Heart right ventricle (tissue), 16 donors: ENCODE measurements at places on chromosomes 7 and 10.

DNA sequence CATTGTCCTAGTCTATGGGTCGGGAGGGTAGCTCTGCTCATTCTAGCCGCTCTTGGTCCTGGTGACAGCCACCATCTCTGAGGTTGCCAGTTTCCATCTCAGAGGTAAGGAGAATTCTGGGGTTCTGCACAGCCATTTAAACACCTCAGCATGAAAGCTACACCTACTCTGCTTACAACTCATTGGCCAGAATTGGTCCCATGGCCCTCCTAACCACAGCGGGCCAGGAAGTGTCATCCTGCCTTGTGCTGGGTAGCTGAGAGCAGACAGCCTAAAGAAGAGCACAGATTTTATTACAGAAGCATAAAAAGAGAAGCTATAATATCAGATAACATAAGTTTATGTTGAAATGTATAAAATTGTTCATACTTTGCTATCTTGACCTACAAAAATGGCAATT is 152.7 kb downstream of the HECW1 start:
- DNase-seq: no peak

DNA sequence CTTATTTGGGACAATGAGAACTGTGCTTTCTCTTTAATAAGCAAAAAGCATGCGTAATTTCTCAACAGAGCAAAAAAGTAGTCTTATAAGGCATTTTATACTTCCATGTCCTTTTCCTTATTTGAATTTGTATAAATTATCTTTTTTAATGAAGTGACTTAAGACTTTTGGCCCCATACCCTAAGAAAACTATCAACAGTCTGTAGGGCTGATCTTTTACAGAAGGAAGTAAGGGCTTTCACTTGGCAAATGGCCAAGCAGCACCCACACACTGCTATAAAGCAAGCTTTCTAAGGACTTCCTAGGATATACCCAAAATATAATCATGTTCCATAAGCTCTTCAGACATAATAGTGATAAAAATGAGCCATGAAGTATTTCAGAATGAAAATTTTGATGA is 3.4 kb downstream of the CRPPA start:
- DNase-seq: no peak

GRCh38 chr10:22656036-22656435 is 58.3 kb downstream of the PIP4K2A start:
- DNase-seq: no peak

DNA sequence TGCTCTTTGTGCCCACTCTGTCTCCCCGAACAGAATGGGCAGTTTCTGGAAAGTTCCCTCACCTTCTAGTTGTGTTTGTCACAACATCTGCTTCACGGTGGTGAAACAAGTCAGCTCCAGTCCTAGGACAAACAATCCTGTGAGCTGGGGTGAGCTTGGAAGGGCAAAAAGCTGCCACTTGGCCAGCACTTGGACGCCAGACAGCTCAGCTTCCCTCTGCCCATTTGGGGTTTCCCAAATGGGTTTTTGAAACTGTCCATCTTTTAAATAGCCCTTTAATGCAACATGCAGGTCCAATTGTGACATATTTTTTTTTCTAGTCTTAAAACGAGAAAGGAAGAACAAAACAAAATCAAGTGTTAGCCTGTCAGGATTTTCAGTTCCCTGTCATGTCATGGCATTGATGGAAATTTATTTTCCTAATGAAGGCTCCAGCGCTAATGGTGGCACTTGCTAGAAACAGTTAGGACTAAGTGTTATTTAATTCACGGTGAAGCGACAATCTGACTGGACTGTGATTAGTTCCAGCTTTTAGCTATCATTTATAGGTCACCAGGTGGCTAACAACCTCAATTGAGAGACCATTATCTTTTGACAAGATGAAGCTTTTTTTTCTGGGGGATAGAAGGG is 181.7 kb downstream of the MYOF start:
- no peak for DNase-seq

GRCh38 chr7:5701085-5701914 is 80.2 kb downstream of the RNF216 start:
- DNase-seq: no peak

DNA sequence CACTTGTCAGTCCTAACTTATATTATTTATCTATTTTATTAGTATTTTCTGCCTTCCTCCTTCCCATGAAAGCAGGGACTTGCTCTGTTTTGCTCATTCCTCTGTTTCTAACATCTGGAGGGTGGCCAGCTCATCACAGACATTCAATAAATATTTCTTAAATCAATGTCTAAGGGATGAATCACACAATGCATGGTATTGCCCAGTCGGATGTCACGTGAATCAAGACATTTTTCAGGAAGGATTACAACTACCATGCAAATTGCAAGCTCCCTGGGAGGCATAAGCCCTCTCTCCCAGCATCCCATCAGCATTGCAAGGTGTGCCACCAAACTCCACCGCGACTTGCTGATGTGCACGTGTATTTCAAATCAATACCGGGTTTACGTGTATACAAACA is 146.6 kb upstream of the RNF32 start:
- DNase-seq: no peak

- no peak for DNase-seq
Observed at GRCh38 chr10:21626457-21627161, 92.6 kb downstream of the MLLT10 start.

DNA sequence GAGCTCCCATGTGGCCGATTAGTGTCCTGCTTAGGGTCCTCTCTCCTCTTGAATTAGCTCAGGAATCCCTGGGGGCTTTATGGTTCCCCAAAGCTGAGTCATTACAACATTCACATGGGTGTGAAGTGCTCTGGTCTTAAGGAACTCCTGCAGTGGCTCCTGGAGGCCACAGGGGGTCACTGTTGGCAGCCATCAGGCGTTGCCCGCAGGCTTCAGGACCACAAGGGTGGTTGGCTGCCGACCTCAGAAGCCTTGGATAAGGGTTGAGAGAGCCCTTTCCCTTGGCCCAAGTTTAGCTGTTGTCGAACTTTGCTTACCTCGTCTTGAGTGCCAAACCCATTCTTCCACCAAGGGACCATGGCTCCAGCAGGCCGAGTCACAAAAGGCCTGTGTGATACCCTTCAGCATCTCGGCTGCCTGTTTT is 61.7 kb downstream of the SH2D4B start:
- DNase-seq: peak; percentile 12

DNA sequence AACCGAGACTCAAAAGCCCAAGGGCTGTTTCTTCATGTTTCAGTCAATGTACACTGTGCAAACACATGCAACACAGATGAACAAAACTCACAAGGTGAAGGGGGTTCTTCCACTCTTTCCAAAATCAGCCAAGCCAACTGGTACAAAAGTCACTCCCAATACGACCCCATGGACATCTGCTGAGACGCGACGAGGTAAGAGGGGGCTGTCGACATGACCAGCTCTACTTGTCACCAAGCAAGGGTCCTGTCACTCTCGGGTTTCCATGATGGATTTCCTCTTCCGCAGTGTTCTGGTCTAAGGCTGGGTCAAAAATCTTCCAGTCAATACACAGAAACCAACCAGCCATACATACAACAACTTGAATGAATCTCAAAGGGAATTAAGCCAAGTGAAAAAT is 37.8 kb downstream of the CTBP2 start:
- DNase-seq: no peak

DNA sequence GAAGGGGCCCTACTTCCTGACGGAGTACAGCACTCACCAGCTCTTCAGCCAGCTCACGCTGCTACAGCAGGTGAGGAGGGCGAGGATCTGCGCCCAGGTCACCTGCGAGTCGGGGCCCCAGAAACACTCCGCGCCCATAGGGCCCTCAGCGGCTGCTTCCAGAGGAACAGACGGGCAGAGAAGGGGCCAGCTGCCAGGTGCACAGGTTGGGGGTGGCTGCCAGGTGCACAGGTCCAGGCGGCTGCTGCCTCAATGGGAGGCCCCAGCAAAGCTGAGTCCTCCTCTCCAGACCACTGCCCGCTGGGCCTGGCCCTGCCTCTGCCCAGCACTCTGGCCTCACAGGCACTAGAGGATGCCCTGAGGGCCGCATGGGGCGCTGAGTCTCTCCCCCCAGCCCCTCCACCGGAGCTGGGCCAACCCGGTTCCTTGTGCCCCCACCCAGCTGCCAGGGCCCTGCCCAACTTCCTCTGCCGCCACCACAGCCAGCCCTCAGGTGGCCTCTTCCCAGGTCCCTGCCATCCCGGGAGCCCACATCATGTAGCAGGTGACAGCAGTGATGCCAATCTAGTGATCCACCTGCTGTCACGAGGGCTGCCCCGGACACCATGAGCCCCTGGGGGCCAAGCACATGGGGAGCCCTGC is 17.0 kb upstream of the UTF1 start:
- no peak for DNase-seq

DNA sequence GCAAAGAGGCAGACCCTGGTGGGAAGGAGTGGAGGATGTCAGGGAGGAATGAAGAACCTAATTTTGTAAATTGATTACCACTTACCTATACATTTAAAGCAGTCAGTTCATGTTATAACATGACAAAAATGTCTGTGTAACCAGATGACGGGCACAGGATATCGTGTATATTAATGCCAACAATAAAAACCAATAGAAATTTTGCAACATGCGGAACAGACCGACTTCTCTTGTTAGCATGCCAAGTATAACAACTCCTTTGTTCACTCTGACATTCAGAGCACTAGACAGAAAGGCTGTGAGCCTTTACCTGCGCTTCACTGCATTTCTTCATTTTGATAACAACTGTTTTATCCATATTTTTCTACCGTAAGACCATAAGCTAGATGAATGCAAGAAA is 29.9 kb downstream of the CDK6 start:
- no peak for DNase-seq

DNA sequence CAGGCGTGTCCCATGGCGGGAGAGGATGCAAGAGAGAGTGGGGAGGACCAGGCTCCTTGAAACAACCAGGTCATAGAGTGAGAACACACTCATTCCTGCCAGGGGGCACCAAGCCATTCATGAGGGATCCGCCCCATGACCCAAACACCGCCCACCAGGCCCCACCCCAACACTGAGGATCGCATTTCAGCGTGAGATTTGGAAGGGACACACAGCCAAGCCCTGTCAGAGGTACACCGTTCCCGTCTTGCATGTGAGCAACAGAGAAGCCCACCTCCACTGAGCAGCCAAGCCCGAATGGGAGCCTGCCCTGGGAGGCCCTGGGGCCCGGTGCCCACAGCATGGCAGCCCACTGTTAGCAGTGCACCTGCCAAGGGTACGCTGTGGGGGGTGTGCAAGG is 7.9 kb upstream of the ARPC1B start:
- DNase-seq: no peak

GRCh38 chr7:142196066-142196840 is 61.6 kb downstream of the PRSS58 start:
- no peak for DNase-seq

DNA sequence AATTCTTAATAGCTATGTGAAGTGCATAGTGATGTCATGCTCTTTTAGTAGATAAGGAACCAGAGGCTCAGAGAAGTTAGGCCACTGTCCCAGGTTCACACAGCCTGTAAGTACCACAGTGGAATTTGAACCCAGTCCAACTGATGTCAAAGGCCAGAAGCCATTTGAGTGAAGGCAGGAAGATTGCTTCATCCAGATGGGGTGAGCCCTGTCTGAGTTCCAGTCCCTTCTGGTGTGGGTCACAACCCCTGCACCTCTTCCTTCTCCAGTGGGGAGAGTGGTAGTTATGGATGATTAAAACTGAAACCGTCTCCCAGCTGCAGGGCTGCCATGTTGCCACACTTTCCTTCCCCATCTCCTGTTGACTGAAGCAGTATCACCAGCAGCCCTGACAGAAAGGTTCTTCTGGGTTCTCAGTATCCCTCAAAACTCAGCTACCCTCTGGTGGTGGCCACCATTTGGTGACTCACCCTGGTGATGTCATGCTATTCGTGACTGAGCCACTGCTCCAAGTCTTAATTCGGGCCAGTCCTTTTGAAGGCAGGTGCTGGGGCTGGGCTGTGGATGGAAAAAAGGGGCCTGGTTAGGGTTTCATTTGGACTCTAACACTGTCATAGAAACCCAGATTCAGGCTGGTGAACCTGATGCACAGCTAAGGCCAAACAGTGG is 1.5 kb upstream of the C10orf95 start:
- no peak for DNase-seq

- DNase-seq: no peak
Observed at GRCh38 chr10:87092376-87092860, 2.2 kb downstream of the GLUD1 start.

GRCh38 chr10:32461203-32461602 is 15.3 kb downstream of the CCDC7 start:
- DNase-seq: no peak

- no peak for DNase-seq
Observed at GRCh38 chr7:53428045-53428444, 392.6 kb downstream of the POM121L12 start.

- no peak for DNase-seq
Observed at GRCh38 chr7:15005672-15006071, 103.1 kb upstream of the DGKB start.

DNA sequence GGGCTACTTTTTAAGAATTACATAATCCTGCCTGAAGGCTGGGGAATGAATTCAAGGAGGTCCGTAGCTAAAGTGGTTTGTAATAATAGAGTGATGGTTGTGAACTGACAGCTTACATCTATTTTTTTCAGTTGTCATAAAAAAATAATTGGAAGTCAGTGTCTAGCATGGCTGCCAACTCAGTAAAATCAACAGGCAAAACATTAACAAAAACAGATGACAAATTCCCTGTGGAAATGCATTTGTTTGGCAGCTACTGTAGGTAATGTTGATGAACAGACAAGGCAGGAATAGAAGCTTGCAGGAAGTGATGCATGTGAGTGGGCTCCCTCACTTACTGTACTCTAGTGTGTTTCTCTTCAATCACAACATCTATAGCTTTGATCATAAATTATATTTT is 766.0 kb upstream of the POT1 start:
- no peak for DNase-seq

GRCh38 chr10:68111584-68111983 is 2.3 kb downstream of the MYPN start:
- DNase-seq: no peak

DNA sequence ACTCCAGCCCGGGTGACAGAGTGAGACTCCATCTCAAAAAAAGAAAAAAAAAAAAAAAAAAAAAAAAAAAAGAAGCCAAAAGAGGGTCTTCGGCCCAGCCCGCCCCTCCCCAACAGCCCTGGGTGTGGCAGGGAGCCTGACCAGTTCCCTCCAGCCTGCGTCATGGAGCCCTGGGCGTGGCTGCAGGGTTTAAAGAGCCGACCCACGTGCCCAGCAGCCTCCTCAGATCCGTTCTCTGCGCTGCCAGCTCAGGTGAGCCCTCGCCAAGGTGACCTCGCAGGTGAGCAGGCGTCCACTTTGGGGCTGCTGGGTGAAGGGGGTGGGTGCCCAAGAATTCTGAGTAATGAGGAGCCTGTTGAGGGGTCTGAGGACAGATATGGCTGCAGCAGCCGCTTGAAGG is at the start of gene FXYD4:
Gene FXYD4 (plus strand): TSS at position 219 of the 400 bp plus-strand sequence. CDS start 2,111 bp downstream, outside the sequence.
- DNase-seq: no peak

DNA sequence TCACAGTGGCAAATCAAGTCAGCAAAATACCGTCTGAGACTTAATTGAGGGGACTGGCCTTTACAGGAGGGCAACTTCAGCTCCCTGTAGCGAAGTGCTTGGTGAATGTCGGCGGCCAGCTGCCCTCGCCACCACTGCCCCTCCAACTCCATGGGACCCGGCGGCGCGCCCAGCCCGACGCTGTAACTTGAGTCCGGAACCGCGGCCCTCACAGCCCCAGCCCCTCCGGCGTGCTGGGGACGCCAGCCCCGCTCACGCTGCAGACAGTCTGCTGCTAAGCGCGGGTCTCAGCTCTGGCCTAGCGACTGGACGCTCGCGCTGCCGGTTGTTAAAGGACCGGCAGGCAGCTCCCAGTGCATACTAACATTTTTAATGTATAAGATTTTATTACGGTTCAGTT is 113.4 kb upstream of the NUPR2 start:
- DNase-seq: no peak
